ENCODE measurements at places on chromosomes 2 and 18. TPM values are rescaled to one million over a fixed set of nuclear protein-coding genes. Genes with fewer than 3 reads are reported as not detected.

CFAP65 gene
- not detected for total RNA-seq

GRCh38 chr18:7152440-7152839 is 34.8 kb upstream of the LAMA1 start:
- DNase-seq: no peak

PAIP2B gene
- 3.0 TPM for total RNA-seq

TUBA3E gene
- not detected for total RNA-seq

TUBA4B gene
- total RNA-seq: not detected

- DNase-seq: no peak
Observed at GRCh38 chr18:4987452-4988405, 209.3 kb downstream of the AKAIN1 start.

STPG4 gene
- total RNA-seq: 0.95 TPM

- DNase-seq: no peak
Observed at GRCh38 chr2:47078541-47079482, 76.3 kb downstream of the STPG4 start.

GCKR gene
- total RNA-seq: not detected

NTSR2 gene
- not detected for total RNA-seq

DNA sequence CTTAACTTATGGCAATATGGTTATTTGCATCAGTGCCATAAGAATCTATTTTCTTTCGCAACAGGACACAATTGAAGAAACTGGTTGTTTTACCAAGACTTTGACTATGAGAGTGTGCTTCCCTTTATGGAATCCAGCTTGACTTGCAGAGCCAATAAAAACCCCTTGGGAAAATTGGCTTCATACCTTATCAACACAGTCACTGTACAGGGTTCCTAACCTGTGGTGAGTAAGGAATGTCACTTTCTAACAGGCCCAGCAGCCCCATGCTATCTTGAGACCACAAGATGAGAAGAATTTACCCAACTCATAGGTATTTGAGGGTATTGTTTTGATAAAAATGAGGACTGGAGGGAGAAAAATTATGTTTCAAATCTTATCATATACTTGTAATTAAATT is 418.5 kb upstream of the MAP2 start:
- no peak for DNase-seq

WNT10A gene
- 3.7 TPM for total RNA-seq

STEAP3 gene
- total RNA-seq: 0.14 TPM

TGFA gene
- total RNA-seq: not detected

GRCh38 chr2:191030521-191031154 is 16.7 kb upstream of the STAT1 start:
- DNase-seq: no peak

- no peak for DNase-seq
Observed at GRCh38 chr2:105455488-105456003, 56.7 kb upstream of the FHL2 start.

DNA sequence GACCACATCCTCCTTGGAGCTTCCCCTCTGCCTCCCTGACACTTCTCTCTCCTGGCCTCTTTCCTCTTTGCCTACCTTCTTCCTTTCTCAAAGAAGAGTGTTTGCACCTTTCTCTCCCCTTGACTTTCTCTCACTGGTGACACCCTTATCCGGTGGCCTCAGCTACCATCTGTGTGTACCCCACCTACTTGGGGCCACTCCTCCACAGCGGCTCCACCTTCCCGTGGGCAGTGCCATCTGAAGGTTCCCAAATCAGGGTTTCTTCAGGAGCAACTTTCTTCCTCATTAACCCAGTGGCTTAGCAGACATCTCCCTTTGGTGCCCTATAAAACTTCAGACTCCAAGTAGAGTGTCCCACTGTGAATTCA is 5.3 kb upstream of the NCL start:
- DNase-seq: no peak

DNA sequence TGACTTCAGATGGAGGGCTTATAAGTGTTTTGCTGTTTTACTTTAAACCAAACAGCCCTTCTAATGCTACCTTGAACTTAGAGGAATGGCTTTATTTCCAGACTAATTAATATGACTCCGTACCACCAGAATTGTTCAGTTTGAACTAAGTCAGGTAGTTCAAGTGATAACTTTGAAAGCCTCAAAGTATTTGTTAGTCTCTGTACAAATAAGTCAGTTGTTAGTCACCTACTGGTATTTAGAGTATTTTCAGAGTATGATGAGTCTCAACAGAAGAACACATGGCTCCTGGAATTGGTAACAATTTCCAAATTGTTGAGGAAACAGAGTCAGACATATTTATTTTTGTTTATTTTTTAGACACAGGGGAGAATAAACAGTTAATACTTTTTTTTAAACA is 381.8 kb upstream of the NRXN1 start:
- no peak for DNase-seq

DNA sequence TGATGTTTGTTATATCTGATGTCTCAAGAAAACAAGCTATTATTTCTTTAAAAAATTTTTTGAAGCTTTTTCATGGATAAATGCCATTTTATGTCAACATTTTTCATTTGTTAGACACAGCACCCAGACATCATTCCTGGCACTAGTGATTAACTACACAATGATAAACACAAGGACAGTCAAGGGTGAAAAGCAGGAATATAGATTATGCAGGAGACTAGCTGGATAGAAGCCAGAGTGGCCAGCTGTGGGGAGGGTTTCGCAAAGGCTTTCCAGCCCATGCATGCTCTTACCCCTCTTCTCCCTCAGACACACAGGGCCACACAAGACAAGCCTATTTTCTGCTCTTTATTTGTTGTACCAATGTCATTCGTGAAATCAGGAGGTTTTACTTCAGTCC is 127.1 kb upstream of the TTC39C start:
- no peak for DNase-seq

DNA sequence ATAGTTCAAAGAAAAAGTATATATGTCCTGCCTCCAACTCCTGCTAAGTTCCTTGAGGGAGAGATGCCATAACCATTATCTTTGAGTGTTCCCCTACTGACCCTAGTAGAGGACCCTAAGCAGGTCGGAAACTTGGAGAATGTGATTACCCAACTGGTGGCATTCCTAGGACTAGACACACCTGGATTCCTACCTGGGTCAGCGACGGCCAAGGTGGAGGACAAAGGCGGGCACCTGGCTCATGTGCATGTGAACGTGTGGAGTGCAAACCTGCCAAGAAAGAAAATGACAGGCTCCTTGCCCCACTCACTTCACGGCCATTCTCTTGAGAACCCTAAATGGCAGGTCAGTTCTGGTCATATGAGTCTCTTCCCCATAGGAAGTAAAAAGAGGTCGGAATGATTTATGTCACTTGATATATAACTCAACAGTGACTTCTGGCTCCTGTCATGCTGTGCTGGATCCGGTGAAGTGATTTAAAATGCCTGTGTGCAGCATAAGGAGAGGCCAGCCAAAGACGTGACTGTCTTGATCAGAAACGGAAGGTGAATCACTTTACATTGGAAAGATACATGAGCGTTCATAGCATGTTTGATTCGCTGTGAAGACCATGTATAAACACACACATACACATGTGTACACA is 371.6 kb downstream of the EIPR1 start:
- DNase-seq: no peak

GRCh38 chr2:100730290-100730868 is 89.6 kb upstream of the NPAS2 start:
- peak; percentile 27 for DNase-seq

IL1R1 gene
- 1.5 TPM for total RNA-seq

ZDBF2 gene
- total RNA-seq: 9.1 TPM

PER2 gene
- total RNA-seq: 13.5 TPM

ORC2 gene
- total RNA-seq: 29.8 TPM

KIAA2012 gene
- not detected for total RNA-seq
